Stimulated activated CD4-positive, alpha-beta T cell treated with anti-CD3 and anti-CD28 coated beads, Interleukin-1b, Interleukin-23, amount 100 ng/mL, for 1 hour (primary cell): ENCODE measurements at places on chromosomes 3 and 15.

GRCh38 chr15:89367485-89368451 lies 33.1 kb upstream of the POLG start:
- no peak for DNase-seq

DNA sequence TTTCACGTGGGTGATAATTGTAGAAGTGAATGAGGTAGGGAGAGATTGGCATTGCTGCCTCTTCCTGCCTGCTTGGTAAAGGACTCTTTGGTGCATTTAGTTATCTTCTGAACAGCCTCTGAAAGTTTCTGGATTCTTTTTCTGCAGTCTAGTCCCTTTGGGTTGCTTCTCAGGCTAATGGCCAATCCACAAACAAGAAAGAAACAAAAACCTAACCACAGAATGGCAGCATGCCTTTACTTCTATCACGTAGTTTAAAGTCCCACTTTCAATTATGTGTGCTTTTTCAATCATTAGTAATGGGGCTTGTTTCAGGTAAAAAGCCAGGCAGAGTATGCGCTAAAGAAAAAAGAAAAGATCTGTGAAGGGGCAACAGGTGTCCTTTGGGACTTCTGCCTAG lies 7.4 kb downstream of the FGF12 start:
- DNase-seq, result no peak

DNA sequence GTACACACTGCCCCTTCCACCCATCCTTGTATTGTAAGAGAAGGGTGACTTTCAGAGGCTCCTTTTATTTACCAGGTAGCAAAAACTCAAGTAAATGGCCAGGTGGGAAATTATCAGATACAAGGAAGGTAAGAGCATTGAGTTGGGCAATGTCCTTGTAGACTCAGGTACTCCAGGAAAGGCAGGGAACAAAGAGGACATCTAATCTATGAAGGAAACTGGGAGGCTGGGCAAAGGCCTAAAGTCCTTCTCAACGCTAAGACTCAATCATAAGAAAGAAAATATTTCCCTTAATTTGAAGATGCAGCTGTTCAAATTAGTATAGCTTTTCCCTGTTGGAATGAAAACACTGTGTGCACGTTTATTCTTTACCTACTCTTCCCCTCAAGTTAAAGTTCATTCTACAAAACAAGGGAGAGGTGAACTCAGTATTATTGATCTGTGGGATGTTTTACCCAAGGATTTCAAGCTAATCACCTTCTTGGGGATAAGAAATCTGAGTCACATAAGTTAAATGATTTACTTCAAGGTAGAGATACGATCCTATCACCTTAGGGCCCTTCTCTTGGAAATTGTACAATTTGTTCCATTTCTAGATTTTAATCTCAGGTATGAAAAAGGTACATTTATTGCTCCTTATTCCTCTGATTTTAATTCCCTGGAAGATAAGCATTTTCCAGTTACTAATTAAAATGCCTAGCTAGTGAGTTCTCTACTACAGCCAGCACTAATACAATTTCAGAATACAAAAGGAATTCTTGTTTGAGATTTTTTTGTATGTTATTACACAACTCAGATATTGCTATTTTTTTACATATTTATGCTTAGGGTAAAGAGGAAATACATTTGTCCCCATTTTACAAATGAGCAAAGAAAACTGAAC lies 80.6 kb downstream of the PLD1 start:
- DNase-seq, result no peak

DNA sequence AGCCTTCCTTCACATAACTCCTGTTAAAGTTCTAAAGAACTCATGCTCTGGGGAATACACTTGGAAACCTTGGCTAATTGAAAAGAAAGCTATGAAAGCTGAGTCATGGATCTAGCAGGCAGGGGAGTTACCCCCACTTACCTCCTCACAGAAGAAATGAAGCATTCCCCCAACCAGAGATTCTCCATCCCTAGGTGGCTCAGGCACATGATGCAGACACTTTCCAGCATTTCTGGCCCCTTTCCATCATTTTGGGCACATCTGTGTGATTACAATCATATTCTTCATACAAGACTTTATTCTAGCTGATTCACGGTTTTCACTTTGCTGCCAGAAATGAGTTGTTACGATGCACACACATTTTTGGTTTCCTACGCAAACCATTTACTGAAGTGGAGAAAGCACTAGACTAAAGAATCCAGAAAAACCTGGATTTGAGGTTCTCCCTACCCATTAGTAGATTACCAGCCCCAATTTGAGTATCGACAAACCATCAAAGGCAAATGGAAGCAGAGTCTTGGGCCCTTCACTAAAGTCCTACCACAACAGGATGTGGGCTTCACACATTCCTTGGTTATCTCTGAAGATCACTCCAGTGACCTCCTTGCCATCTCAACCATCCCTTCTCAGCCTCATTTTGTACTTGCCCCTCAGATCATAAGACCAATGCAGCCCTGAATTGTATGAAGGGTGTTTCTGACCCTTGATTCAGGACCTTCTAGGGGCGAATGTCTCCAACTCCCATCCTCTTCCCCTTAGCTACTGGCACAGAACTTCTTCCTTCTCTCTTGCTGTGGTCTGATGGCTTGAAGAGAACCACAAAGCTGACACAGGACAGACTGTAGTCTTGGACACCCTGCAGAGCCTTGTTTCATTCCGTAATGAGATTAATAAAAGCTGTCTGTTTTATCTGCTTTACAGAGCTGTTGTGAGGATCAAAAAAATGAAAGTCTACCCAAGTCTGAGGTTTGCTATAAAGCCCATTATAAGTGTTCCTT lies 42.5 kb upstream of the SNRK start:
- DNase-seq, result no peak

DNA sequence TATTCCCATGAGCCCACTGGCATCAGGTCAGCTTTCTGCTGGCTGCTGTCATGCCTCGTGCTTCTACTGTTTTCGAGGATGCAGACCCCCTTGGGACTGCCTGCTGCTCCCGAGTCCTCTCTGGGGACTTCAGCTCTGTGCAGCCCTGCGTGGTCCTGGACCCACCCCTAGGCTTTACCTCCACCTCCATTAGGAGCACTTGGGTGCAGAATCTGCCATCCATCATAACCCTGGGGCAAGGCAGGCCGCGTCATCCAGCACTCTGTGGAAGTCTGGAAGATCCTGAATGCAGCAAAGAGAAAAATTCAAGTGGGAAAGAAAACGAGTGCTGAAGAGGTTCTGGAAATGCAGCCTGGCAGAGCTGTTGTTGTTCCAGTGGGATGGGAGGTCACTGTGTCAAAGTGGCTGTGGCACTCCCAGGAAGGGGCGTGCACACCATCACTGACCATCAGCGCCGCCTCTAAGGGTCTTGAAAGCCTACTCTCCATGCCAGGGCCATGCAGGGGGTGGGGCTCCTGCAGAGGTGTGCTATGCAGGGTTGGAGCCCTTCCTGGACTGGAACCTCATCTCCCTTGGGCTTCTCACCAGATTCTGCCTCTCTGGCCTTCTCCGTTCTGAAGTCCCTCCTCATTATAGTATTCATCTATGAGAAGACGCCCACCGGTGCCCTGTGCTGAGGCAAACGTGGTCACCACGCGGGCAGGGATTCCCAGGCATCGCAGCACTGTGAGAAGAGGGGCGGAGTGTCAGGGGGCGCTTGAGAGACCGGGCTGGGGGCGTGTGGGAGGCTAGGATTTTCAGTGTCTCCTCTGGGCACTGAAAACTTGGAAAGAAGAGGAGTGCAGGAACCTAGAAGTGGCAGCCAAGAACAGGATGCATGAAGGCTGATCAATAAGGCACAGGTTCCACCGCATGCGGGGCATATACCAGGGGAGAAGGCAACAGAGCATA lies 12.5 kb downstream of the EPB42 start:
- DNase-seq, result no peak

DNA sequence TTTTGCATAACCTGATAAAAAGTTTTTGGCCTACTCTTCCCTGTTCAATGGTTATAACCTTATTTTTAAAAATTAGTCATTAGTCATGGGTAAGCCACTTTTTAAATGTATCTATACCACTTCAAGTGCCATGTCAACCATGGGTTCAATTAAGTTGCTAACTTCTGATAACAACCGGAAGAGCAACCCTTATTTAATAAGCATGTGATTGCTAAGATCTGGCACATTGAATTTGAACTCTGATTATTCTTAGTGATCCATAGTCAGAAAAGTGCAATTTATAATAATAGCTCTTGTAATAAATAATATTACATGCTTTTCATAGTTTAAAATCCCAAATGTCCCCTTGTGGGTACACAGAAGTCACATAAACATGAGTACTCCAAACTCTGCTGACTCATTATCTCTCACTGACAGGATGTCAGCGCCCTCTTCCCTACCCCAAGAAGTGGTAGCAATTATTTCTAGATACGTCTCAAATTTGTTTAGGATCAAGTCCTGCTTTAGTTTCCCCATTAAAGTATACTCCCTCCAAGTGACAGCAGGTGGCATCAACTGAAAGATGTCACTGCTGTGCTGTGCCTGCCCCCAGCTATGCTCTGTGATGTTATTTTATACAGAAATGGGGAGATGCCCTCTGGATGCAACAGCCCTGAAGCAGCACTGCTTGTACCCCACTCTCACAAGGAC lies 18.6 kb downstream of the SAMD7 start:
- no peak for DNase-seq

DNA sequence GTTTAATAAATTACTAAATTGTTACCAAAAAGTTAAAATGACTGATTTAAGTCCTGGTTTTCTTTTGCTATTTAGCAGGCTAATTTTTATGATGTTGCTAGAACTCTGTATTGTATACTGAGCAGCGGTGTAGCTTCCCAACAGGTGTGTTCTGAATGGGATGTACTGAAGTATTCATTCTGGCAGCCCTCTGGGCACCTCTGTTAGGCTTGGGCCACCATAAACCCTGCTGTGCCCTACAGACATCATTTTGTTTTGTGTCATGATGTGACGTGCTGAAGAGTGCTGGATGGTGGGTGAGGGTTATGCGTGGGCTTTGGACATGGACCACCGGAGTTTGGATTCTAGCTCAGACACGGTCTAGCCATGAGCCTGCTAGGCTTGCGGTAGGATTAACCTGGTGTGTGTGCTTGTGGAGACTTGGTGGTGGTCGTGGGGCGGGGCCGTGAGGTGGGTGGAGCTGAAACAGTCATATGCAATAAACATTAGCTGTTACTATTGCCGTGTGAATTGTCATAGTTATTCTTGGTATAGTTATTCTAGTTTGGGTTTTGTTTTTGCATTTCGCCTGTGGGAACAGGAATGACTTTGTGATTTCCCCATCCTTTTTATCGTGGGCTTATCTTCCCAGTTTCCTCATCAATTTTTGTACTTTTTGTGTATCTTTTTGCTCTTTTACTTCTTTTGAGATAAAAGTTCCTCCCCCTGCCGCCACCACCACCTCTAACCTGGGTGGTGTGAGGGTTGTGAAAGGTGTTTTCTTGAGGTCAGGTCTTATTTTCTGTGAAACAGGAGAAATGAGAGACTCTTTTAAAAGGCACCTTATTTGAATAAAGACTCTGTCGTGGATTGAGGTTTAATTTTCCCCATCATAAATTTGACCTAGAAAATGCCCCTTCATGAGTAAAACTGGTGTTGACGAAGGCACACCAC lies 93.7 kb downstream of the MCTP2 start:
- no peak for DNase-seq

- DNase-seq, result no peak
Observed at GRCh38 chr3:128549283-128550112, 56.5 kb upstream of the GATA2 start.

DNA sequence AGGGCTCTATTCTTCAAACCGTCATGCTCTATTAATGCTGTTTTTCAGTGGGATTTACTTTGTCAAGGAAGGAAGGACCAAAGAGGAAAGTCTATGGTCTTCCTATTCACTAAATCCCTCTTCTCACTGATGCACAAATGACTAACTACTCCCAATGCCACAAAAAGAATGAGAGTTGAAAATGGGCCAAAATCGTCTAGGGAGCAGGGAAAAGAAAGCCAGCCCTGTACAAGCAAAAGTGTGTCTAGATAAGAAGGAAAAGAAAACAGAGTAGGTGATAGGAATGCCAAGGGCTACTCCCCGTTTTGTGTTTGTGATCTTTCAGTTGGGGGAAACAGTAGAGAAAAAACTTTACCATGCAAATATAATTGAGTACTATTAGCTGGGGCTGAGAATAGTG lies 97.2 kb upstream of the TMCO5A start:
- no peak for DNase-seq

DNA sequence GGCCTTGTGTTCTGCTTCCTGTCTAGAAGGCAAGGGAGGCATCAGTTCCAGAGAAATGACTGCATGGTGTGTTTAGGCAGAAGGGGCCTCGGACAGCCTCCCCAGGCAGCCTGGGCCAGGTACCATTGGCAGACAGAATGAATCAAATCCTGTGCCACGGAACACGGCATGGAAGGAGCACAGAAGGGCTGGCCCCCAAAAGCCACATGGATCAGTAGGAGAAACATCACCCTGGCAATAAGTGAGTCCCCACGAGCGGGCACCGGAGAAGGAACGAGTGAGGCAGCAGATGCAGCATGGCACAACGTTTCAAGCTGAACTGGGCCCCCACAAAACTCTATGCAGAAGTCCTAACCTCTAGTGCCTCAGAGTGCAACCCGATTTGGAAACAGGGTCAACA lies 223.2 kb downstream of the ADAMTS17 start:
- no peak for DNase-seq

DNA sequence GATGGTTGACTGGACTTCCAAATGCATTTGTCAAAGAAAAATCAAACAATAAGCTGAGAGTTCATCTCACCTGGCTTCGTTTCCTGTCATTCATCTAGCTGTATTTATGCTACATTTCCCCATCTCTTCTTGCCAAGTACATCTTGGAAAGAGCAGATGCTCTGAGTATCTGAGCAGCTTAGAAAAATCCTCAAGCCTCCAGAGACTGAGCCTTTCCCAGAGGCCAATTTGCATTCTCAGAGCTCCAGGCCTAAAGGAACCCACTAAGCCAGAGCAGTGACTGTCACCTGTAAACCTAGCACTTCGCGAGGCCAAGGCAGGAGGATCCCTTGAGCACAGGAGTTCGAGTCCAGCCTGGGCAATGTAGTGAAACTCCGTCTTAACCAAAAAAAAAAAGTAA lies 100.5 kb downstream of the XXYLT1 start:
- no peak for DNase-seq

DNA sequence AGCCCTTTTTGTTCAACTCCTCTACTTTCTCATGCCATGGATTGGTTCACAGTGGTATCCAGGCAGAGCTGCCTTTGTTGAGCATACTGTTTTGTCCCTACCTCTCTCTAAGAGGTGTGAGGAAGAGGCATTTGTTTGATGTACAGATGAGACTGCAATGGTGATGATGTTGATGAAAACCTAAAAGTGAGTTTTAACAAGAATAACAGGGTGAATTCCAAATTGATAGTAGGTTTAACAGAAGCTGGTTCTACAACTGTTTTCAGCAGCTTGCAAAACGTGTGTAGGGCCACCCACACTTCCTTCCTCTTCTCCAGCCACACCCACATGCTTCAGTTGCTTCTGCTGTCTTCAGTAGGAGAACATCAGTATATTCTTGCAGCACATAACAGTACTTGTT lies 10.2 kb downstream of the SNRK start:
- DNase-seq, result peak; percentile 7
